ENCODE measurements at places on chromosomes 12 and 14. TPM values are rescaled to one million over a fixed set of nuclear protein-coding genes. Genes with fewer than 3 reads are reported as not detected.

HOXC4 gene
- 0.17 TPM for total RNA-seq

GPR68 gene
- total RNA-seq = 23.2 TPM

MYRFL gene
- total RNA-seq = not detected

LRFN5 gene
- 4.9 TPM for total RNA-seq

LIN7A gene
- total RNA-seq = 19.7 TPM

PRR4 gene
- 0.73 TPM for total RNA-seq

RND1 gene
- under 0.01 TPM for total RNA-seq

AKAP6 gene
- total RNA-seq = 0.29 TPM

PLD4 gene
- total RNA-seq = under 0.01 TPM

FGF6 gene
- total RNA-seq = not detected

KRT73 gene
- total RNA-seq = not detected

Data from smooth muscle cell of trachea (primary cell).